ENCODE measurements at places on chromosomes 3 and 15.

- DNase-seq: no peak
Measured at GRCh38 chr3:89303701-89304100, 196.3 kb downstream of the EPHA3 start.

DNA sequence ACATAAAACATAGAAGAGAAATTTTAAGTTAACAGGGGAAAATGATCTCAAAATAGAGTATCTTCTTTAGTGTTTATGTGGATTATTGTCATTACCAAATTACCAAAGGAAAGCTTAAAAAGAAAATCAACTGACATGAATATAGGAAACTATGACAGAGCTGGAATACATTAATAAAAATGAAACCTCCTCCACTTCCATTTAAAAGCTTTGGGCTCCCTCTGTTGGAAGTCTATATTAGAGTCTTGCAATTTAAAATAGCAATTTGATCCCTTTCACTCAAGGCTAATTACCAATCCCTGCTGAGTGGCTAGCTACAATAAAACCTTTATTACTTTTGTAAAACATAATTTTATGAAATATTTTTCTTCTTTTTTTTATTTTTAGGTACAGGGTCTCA is 61.4 kb upstream of the IMPG2 start:
- DNase-seq: peak; percentile 53

DNA sequence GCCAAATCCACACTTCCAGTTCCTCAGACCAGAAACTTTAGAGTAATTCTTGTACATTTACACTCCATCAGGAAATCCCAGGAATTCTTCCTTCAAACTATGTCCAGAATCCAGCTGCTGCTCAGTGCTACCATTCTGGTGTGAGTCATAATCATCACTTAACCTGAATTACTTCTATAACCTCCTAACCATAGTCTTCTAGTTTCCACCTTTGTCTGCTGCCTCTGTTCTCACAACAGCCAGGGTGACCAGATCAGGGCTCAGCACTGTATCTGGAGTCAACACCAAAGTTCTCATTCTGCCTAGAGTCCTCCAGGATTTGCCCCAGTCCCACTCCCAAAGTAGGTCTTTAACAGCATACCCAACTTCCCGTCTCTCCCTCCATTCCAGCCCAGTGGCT is 3.4 kb downstream of the CLDND1 start:
- DNase-seq: no peak

DNA sequence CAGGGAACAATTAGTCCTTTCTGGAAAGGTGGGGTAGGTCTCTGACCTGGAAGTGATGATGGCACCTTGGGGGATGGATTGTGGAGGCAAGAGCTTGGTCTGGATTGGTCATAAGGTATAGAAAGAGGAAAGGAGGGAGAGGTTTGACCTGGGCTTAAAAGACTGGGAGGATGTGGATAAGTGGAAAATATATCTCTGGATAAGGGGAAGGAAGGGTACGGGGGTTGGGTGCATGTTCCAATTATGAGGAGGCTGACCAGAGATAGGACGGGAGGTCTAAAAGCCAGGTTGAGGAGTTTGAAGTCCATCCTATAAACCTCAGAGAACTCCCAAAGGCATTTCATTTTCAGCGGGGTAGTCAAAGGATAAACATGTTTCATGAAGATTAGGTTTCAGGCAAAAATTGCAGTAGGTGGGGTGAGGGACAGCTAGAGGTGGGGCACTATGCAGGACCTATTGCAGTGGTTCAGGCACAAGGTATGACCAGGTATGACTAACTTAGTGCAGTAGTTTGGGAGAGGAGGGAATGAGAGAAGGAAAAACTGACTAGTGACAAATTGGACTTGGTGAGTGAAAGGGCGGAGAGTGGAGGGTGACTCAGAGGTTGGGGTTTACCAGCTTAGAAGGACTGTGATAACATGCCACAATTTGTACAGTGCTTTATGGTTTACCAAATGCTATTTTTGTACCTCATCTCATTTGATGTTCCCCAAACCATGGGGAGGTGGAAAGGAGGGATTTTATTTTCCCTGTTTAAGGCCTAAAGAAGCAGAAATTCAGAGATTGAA is 10.7 kb downstream of the PDE8A start:
- DNase-seq: no peak

GRCh38 chr3:128906804-128907525 is 27.5 kb downstream of the ACAD9 start:
- DNase-seq: no peak

GRCh38 chr3:29430558-29430971 is 149.7 kb downstream of the RBMS3 start:
- no peak for DNase-seq

DNA sequence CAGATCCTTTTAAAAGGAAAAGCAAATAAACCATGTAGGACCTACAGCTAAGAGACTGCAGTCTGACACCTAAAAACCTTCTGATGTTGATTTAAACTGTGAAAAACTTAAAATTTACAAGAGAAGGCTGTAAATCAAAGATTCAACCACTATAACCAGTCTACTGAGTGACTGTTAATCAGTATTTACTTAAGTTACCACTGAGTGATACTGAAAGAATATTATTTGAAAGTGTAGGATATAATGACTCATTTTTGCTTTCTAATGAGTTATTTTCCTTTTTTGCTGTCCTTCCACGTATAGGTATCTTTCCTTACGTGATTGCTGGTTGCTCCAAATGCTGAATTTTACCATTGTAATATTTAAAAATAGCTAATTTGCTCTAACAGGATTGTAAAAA is 44.6 kb downstream of the RFX7 start:
- no peak for DNase-seq

GRCh38 chr15:55741833-55742497 is 987 bp downstream of the PRTG start:
- DNase-seq: peak; percentile 16

DNA sequence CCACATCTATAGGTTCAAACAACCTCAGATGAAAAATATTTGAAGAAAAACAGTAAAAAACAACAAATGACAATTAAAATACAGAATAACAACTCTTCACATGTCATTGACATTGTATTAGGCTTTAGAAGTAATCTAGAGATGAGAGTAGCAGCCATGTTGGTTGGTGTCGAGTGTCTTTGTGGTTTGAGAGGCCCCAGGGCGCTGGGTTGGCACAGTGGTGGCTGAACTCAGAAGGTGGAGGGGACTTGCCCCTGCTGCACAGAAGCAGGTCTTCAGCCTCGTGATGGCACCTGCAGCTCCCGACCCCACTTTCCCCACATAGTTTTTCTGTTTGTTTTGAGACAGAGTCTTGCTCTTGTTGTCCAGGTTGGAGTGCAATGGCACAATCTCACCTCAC is 187.2 kb downstream of the OSBPL10 start:
- no peak for DNase-seq

DNA sequence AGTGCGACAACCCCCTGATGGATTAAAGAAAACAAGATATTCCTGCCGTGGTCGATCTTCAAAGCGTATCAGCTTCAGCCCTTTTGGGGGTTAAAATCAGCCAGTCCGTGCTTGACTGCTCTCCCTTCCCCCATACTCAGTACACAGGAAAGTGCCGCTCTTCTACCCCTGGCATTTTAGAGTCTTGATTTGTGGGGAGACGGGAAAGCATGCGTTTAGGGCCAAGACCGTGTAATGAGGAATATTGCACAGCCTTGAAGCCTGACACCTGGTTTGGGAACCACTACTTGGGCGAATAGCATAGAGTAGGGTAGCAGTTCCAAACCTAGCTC is 540 bp upstream of the EDC3 start:
- no peak for DNase-seq

GRCh38 chr3:152322756-152323155 is 54.0 kb downstream of the MBNL1 start:
- DNase-seq: peak; percentile 90

GRCh38 chr15:68650901-68651709 is 72.3 kb downstream of the CORO2B start:
- peak; percentile 60 for DNase-seq

DNA sequence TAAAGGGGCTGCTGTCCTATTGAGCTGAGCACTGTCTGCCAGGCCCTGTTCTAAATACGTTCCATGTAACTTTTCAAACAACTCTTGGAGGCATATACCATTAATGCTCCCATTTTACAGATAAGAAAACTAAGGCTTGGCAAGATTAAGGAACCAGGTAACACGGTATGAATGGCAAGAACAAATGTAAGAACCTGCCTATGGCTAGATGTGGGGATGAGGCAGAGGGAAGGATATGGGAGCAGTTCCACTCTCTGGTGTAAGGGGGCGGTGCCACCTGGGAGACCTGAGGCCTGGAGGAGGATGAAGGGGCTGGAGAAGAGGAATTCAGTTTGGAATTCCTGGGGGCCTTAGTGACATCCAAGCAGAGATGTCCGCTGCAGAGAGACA is 3.8 kb upstream of the LMAN1L start:
- DNase-seq: no peak

DNA sequence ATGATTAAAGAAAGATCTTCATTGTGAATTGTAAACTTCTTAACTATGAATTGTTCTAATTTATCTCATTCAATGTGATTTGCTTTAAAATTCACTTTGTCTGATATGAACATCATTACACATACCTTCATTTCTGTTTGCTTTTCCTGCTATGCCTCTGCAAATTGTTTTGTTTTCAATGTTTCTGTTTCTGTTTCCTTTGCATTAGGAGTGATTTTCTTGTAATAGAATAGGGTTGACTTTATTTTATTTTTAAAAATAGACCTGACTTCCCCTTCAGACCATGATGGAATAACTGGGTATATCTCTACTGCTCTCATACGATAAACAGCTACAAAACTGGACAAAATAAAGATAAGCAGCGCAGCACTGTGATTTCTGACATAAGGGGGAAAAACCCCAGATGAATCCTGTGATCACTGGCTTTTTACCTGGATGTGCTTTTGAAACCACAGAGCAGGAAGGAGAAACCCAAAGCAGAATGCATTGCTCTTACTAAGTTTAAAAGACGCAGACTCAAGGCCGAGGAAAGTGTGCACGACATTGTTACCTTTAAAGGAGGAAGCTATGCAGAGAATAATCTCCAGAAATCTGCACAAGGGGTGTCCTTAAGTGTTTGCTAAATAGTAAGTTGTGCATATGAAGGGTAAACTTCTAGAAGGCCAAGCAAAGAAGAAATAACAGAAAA is 420.2 kb downstream of the TBC1D5 start:
- peak; percentile 58 for DNase-seq

DNA sequence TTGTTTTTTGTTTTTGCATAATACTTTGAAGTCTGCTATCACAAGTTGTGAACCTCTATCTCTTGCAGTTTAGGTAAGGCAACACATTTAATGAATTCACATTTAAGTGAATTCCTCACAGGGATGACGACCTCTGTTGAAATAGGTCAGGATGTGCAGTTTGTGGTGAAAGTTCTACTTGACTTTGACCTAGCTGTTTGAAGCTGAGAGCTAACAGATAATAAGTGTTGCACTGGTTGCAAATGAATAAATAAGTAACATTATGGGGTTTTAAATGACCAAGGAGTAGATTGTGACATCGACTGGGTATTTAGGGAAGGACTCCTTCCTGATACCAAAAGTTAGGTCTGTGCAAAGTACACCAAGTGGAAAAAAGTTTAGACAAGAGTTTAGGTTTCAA is 23.9 kb downstream of the NIT2 start:
- no peak for DNase-seq

GRCh38 chr3:165192610-165193192 is 3.5 kb downstream of the SLITRK3 start:
- DNase-seq: no peak

GRCh38 chr3:190972196-190972595 is 109.7 kb upstream of the GMNC start:
- no peak for DNase-seq

DNA sequence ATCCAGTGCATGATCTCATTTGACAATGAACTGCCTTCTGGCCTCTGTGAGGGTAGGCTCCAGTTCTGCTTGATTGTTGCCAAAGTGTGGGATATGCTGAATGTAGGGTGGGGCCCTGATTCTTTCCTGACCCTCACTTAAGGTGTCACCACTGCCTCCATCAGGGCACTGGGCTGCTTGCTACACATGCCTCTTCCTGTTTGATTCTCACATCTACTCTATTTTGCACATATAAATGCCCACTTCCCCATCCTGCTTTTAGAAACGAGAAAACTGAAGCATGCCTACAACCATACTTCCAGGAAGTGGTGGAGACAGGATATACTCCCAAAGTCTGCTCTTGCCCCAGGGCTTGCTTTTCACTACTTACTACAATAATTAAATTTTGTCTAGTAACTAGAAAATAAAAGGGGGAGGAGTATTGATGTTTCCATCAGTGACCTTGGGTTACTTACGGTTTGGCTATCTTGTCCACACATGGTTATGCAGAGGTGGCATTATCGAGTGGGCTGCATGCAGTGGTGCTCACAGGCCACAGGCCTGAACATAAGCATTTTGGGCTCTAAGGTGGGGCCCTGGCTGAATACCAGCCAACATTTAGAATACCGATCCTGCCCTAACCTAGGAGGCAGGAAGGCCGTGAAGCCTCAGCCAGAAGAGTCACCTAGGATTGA is 6.7 kb downstream of the ZDHHC3 start:
- DNase-seq: no peak

DNA sequence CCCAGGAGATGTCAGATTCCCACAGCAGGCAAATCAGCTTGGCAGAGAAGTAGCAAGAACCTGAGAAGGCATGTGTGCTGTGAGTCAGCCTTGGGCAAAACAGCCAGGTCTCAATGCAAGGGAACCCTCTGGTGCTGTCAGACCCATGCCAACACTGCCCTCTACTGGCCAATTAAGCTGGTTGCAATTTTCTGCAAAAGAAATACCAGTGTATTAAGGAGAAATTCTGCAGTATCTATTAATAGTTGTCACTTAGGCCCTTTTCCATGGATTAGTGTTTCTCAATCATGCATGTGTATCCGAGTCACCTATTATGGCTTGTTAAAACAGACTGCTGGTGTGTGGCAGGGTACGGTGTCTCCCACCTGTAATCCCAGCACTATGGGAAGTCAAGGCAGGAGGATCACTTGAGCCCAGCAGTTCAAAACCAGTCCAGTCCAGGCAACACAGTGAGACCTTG is 26.2 kb downstream of the MAP4 start:
- DNase-seq: peak; percentile 82

GRCh38 chr3:9295007-9295406 is 45.6 kb upstream of the SRGAP3 start:
- DNase-seq: no peak

DNA sequence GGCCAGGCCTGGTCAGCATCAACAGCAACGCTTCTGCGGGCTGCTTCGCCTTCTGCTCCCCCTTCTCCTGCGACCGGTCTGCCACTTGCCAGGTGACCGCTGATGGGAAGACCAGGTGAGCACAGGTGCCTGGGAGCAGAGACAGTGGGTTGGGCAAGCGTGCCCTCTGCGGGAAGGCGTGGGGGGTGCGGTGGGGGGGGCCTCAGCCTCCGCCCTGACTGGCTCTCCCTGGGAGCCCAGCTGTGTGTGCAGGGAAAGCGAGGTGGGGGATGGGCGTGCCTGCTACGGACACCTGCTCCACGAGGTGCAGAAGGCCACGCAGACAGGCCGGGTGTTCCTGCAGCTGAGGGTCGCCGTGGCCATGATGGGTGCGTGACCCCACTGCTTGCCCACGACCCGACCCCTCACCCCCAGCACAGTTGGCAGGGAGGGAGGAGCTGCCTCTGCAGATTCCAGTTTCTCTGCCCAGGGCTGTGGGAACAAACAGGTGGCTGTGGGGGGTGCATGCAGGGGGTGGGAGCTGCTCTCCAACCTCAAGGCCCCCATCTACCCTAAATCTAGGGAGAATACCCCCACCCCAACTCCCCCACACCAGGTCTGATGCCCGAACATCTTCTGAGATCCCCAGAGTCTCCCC is 8.8 kb downstream of the STAB1 start:
- DNase-seq: no peak
